ENCODE measurements at places on chromosomes 4 and X.

GRCh38 chrX:28701222-28701621 is 114.0 kb downstream of the IL1RAPL1 start:
- no peak for DNase-seq

DNA sequence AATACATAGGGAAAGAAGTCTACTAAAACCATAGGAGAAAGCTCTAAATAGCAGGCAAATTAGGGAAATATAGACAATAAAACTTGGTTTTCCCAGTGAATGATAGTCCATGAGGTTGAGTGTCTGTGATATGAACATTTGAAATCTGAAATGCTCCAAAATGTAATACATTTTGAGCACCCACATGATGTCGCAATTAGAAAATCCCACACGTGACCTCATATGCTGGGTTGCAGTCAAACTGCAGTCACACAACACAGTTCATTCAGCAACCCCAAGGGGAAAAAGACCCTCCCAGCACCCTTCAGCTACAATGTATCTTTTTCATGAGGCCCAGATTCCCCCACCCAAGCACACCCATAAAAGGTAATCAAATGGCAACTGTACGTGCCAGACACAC is 155.6 kb downstream of the BTC start:
- no peak for DNase-seq

GRCh38 chrX:114611018-114611619 is 27.2 kb downstream of the HTR2C start:
- DNase-seq, result no peak

- DNase-seq, result no peak
These were observed 899.3 kb downstream of the STIM2 start for GRCh38 chr4:27759611-27760575.

- no peak for DNase-seq
These were observed 1.5 kb downstream of the GRID2 start for GRCh38 chr4:92305148-92305877.

- no peak for DNase-seq
These were observed 206.1 kb upstream of the KLF8 start for GRCh38 chrX:56025872-56026571.

DNA sequence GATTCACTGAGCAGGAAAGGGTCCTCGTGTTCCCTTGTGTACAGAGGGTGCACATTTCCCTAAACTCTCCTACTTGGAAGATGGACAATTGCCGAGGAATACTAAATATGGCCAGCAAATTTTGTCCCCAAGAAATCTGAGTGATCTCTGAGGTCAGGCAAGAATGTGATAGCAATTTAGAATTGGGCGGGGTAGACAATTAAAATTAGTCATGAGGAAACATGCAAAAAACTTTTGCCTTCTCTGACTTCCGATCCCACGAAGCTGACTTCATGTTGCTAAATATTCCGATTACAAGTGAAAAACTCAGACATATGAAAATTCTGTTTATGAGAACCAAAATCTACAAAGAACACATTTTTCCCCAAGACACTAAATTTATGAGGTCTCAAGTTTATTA is 453.9 kb upstream of the ZFP42 start:
- no peak for DNase-seq

DNA sequence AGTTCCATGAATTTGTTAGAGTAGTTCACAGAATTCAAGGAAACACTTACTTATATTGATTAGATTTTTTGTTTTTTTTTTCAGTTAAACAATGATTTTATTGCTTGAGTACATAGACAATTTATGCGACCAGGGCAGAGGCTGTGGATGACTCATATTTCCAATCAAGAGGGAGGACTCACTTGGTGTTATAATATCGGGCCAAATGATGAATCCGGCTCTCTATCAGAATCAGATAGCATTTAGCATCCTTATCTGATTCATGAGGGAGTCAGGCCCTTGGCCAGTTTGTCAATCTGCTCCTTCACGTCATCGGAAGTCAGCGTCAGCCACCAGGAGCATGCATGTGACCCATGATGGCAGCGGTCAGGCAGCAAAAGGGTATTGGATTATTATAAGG is 82.3 kb upstream of the HUWE1 start:
- no peak for DNase-seq

GRCh38 chr4:178599521-178599920 is 1157.3 kb upstream of the AGA start:
- DNase-seq, result no peak

DNA sequence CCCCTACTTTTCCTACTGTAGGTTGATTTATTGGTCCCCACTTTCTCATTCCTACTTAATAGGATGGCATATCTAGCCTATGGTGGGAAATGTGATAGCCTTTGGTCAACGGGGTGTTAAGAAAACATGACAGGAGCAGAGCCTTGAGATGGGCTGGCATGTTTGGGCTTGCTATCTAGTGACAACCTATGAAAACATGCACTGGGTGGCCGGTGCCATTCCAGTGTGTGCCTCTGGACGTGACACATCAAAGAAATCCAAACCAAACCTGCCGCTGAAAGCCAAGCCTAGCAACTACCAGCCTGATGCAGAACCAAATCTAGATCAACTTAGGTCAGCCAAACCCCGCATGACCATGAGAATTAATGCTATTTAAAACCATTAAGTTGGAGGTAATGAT is 317.6 kb downstream of the DMD start:
- DNase-seq, result no peak

GRCh38 chr4:122403861-122404260 is 25.1 kb downstream of the ADAD1 start:
- no peak for DNase-seq

GRCh38 chrX:19846995-19847790 is 40.2 kb downstream of the SH3KBP1 start:
- DNase-seq, result peak; percentile 15

DNA sequence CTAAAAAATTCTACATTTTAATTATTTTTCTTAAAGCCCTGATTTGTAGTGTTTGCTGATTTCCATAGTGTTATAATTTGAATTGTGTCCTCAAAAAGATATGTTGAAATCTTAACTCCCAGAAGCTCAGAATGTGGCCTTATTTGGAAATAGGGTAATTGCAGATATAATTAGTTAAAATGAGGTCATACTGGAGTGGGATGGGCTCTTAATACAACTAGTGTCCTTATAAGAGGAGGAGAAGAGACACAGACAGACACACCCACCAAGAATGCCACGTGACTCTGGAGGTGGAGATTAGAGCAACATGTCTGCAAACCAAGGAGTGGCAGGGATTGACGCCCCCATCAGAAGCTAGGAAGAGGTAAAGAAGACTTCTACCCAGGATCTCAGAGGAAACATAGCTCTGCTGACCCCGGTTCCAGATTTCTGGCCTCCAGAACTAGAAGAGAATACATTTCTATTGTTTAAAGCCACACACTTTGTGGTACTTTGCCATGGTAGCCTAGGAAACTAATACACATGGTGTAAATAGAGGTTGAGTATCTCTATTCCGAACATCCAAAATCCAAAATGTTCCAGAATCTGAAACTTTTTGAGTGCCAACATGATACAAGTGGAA is 70.5 kb upstream of the IRF2 start:
- no peak for DNase-seq

GRCh38 chr4:185811509-185812364 is at the start of gene SORBS2:
TSS of gene SORBS2 (minus strand) at chr4:185812194. CDS start at chr4:185690571, 121,623 bp downstream.
- DNase-seq, result no peak

GRCh38 chr4:56856656-56857055 is 35.2 kb upstream of the SPINK2 start:
- no peak for DNase-seq

- no peak for DNase-seq
These were observed 513.7 kb downstream of the RPA4 start for GRCh38 chrX:97397371-97397770.

Data from stimulated activated CD4-positive, alpha-beta T cell treated with anti-CD3 and anti-CD28 coated beads, Interleukin-12 subunit alpha, Interleukin-12 subunit beta, amount 100 ng/mL, for 24 hours (primary cell).